ENCODE measurements at places on chromosomes 7 and 10. TPM values are rescaled to one million over a fixed set of nuclear protein-coding genes. Genes with fewer than 3 reads are reported as not detected.
A peak's percentile ranks its signal among the peaks of the same experiment; 100 is the strongest.

DNA sequence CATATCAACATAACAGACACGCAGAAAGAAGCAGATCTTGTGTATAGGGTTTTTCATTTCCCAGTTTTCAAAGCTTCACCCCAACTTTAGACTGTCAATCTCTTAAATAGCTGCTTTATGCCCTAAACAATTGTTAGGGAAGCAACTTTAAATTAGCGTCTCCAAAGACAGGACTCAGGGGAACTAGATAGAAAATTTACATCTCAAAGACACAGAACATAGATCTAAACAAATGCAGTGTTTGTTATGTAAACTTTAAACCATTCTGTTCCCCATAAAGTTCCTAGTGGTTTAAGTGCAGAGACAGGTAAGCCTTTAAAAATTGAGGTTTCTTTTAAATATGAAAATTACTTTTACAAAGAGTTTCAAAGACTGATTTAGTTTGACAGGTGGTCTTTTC lies 379.2 kb upstream of the GHITM start:
- no peaks in the 10 kb centered on the region for H3K4me1 ChIP-seq
- H3K4me3 ChIP-seq, result no peak overlapping the region
- H3K36me3 ChIP-seq, result peaks cover 2% of the 10 kb centered on the region
- no peak for DNase-seq
- no peaks in the 10 kb centered on the region for H3K27me3 ChIP-seq

Gene AS3MT
- 0.30 TPM for polyA plus RNA-seq

Gene SLC16A9
- not detected for polyA plus RNA-seq

DNA sequence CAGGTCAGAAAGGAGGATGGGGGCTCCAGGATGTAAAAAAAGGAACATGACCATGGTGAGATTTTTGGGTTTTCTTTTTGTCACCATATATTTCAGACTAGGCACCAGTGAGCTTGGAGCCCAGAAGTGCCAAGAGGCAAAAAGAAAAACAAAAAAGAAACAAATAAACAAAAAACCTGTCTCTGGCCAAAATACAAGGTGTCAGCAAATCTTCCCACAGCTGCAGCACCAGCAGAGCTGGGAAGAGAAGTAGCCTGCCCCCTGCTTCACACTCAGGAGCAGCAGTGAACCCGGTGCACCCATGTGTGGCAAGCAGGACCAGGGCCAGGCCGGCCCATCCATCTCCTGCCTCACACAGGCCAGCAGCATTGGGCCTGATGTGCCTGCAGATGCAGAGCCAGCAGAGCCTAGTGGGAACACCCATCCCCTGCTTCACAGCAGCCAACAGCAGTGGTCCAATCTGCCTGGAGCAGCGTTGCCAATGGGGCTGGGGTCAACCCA lies 34.7 kb upstream of the C10orf71 start:
- H3K27me3 ChIP-seq, result no peaks in the 10 kb centered on the region
- H3K36me3 ChIP-seq, result peaks cover 16% of the 10 kb centered on the region
- peak overlapping the region; percentile 52 for H3K4me3 ChIP-seq
- H3K27ac ChIP-seq, result peak overlapping the region; percentile 58
- peaks cover 48% of the 10 kb centered on the region for H3K4me1 ChIP-seq

- no peaks in the 10 kb centered on the region for H3K4me1 ChIP-seq
- no peak overlapping the region for H3K27ac ChIP-seq
- DNase-seq, result no peak
- H3K27me3 ChIP-seq, result no peaks in the 10 kb centered on the region
Observed at GRCh38 chr10:112792487-112793201, 157.4 kb upstream of the TCF7L2 start.

DNA sequence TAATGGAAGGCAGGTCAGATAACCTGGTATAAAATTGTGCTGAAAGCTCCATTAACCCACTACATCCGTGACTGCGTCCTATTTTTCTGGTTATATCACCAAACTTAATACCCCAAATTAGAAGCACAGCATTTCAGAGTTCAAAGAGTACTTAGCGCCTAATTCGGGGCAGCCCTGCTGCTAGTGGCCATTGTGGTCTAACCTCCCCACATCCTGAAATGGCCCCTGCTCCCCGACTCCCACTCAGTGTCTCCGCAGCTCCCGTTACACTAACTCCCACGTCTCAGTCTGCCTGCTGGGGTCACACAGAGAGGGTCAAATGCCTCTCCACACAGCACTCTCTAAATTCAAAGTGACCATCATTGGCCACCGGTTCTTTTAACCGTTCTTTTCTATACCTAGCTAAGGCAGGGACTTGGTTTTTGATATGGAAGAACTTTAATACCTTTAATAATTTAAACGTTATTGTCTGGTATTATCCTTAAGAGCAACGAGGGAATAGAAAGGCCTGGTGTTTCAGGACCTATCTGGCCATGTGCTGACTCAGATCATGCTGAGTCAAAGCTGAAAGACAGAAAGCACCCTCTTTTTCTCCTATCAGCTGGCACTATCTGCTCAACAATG lies 117.1 kb downstream of the KMT2E start:
- peaks cover 28% of the 10 kb centered on the region for H3K4me1 ChIP-seq
- peak overlapping the region; percentile 18 for H3K4me3 ChIP-seq
- H3K36me3 ChIP-seq, result peaks cover 15% of the 10 kb centered on the region
- no peak for DNase-seq

DNA sequence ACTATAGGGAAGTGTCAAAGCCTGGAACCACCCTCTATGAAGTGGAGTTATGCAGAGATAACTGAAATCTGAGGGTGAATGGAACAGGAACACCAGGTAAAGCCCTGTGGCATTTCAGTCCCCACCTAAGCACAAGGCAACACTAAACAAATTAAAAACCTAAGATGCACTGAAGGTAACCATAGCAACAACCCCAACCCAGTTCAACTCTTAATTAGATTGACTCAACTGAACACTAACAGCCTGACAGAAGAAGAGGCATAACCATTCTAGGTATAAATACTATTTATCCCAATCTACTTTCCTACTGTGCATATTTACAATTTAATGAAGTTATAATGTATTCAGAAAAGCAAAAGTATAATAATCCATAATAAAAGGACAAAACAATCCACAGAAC lies 9.2 kb upstream of the GIMAP5 start:
- H3K27me3 ChIP-seq, result peaks cover 1% of the 10 kb centered on the region
- peaks cover 57% of the 10 kb centered on the region for H3K4me1 ChIP-seq
- H3K27ac ChIP-seq, result no peak overlapping the region
- H3K36me3 ChIP-seq, result peaks cover 47% of the 10 kb centered on the region
- H3K4me3 ChIP-seq, result no peak overlapping the region

Gene CRPPA
- 0.65 TPM for polyA plus RNA-seq

Gene HOXA11
- not detected for polyA plus RNA-seq

DNA sequence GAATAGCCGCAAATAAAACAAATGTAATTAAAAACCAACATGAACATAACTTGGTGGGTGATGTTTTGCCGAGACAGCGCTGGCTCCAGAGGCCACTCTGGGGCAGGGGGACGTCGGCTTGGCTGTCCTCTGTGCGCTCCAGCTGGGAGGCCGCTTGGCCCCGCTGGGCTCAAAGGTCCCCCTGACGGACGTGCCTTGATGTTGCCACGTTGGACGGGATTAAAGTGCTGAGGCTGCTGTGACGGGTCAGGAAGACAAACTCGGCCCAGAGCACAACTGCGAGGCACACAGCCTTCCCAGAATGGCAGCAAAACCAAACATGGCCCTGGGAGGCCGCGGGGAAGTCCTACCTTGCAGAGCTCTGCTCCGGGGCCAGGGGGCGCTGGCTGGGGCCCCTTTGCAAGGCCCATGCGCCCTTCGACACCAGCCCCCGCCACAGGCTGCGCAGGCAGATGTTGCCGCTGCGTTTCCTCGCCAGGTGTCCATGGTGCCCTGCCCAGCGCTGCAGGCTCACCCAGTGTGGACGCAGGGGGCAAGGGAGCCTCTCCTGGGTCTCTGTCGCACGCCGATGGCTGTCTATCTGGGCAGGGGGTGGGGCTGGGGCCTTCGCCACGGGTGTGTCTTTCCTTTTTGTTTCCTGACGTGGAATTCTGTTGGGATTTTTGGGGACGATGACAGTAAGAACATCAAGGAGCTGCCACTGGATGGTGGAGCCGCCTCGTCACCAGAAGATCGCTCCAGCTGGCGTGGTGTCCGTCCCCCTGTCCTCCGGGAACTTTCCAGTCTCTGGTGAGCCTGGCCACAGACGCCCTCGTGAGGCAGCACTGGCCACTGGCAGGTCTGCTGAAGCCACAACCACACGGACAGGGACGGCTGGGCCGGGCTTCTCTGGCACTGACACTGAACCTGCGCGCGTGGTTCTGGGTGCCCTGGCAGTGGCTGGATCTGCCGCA lies 99.6 kb upstream of the DIP2C start:
- peaks cover 4% of the 10 kb centered on the region for H3K27me3 ChIP-seq
- no peak overlapping the region for H3K27ac ChIP-seq
- no peak for DNase-seq
- H3K36me3 ChIP-seq, result no peaks in the 10 kb centered on the region

DNA sequence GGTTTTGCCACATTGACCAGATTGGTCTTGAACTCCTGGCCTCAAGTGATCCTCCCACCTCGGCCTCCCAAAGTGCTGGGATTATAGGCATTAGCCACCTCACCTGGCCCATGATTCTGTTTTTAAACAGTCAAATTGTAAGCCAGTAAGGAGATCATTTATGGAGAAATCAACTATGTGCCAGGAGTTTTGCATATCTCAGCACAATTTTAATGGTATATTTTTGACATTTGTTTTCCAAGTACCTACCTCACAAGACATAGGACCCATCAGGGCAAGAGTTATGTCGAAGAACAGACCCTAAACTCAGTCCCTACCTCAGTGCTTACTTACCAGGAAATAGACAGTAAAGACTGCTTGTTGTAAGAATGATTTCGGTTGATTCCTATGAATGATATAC lies 173.3 kb upstream of the TNS3 start:
- no peaks in the 10 kb centered on the region for H3K36me3 ChIP-seq
- no peak for DNase-seq
- H3K4me3 ChIP-seq, result no peak overlapping the region
- H3K4me1 ChIP-seq, result peaks cover 9% of the 10 kb centered on the region

GRCh38 chr10:90871766-90872647 lies at the start of gene RPP30:
Gene RPP30 (plus strand): TSS chr10:90871974. CDS start chr10:90871987, 13 bp downstream.
- H3K4me1 ChIP-seq, result peaks cover 30% of the 10 kb centered on the region
- peaks cover 8% of the 10 kb centered on the region for H3K36me3 ChIP-seq
- H3K27ac ChIP-seq, result peak within 1 kb of the TSS; percentile 66
- H3K4me3 ChIP-seq, result peak within 1 kb of the TSS; percentile 97
- peak; percentile 75 for DNase-seq
- H3K27me3 ChIP-seq, result peaks cover 18% of the 10 kb centered on the region

Data from immature natural killer cell (primary cell).